ENCODE measurements at places on chromosomes 6 and 20. TPM values are rescaled to one million over a fixed set of nuclear protein-coding genes. Genes with fewer than 3 reads are reported as not detected.

GRCh38 chr6:167506443-167507301 is 181.8 kb downstream of the TTLL2 start:
- H3K4me3 ChIP-seq: no peak overlapping the region
- no peak overlapping the region for H3K27ac ChIP-seq
- H3K4me1 ChIP-seq: no peaks in the 10 kb centered on the region
- H3K36me3 ChIP-seq: no peaks in the 10 kb centered on the region
- no peak for DNase-seq

DNA sequence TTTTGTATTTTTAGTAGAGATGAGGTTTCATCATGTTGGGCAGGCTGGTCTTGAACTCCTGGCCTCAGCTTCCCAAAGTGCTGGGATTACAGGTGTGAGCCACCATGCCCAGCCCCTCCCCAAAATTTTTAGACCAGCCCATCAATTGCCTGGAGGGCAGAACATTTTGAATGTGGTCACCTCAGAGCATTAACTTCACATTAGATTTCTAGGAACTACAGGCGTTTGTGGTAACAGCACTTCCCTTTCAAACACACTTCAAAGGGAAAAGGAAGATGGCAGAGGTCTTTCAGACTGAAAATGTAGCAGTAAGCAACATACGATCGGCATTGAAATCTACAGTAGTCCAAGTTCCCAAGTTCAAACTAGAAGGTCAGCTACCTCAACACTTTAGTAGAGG is 12.3 kb upstream of the SLA2 start:
- DNase-seq: no peak
- H3K36me3 ChIP-seq: peaks cover 26% of the 10 kb centered on the region
- H3K27me3 ChIP-seq: no peaks in the 10 kb centered on the region

DNA sequence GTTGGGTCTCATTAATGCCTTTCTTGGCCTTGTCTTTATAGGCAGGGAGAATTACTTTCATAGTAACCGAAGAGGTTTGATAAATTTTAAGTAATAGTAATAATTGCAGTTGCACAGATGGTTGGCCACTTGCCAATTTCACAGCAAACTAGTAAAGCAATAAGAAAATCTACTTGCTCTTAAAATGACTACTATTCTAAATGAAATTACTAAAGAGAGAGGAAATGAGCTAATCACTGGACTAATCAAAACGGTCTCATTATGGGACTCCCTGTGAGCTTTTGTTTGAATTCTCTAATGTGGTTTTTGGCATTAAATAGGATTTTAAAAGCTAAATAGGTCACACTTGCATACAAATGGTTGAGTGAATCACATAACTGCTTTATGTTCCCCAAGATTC is 227.4 kb upstream of the PLN start:
- H3K4me3 ChIP-seq: no peak overlapping the region
- no peaks in the 10 kb centered on the region for H3K27me3 ChIP-seq
- no peak overlapping the region for H3K27ac ChIP-seq
- H3K4me1 ChIP-seq: no peaks in the 10 kb centered on the region
- H3K36me3 ChIP-seq: no peaks in the 10 kb centered on the region
- DNase-seq: no peak

DNA sequence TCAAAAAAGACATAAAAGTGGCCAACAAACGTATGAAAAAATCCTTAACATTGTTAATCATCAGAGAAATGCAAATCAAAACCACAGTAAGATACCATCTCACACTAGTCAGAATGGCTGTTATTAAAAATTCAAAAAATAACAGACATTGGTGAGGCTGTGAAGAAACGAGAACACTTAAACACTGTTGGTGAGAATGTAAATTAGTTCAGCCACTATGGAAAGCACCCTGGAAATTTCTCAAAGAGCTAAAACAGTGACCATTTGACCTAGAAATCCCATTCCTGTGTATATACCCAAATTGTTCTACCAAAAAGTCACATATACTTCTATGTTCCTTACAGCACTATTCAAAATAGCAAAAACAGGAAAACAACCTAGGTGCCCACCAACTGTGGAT is 24.9 kb upstream of the NT5E start:
- no peak overlapping the region for H3K4me3 ChIP-seq
- no peaks in the 10 kb centered on the region for H3K36me3 ChIP-seq
- no peak overlapping the region for H3K27ac ChIP-seq
- no peaks in the 10 kb centered on the region for H3K4me1 ChIP-seq

- no peak for DNase-seq
- no peaks in the 10 kb centered on the region for H3K36me3 ChIP-seq
- H3K27me3 ChIP-seq: no peaks in the 10 kb centered on the region
- H3K4me3 ChIP-seq: no peak overlapping the region
Observed at GRCh38 chr20:51276296-51276695, 253.4 kb upstream of the KCNG1 start.

GRCh38 chr6:136890986-136891385 is 31.1 kb upstream of the SLC35D3 start:
- H3K4me1 ChIP-seq: no peaks in the 10 kb centered on the region
- no peaks in the 10 kb centered on the region for H3K27me3 ChIP-seq
- H3K36me3 ChIP-seq: no peaks in the 10 kb centered on the region
- H3K4me3 ChIP-seq: no peak overlapping the region
- DNase-seq: no peak

DNA sequence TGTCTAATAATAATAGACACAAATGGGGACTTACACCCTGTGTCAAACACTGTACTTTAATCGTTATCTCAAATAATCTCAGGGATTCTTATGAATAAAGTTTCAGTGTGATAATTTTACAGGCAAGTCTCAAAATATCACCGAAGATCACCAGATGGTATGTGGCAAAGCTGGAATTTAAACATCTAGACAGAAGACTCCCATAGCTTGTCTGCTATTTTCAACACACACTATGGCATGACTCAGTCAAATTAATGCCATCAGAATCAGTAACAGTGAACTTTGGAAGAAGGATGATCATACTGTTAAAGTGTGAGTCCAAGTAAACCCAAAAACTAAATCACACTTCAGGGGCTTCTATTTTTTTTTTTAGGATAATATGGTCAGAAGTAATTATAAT is 867.6 kb upstream of the FLRT3 start:
- no peak overlapping the region for H3K4me3 ChIP-seq
- no peaks in the 10 kb centered on the region for H3K4me1 ChIP-seq
- no peaks in the 10 kb centered on the region for H3K36me3 ChIP-seq
- DNase-seq: no peak

GRCh38 chr6:137157601-137158000 is 15.8 kb downstream of the IL22RA2 start:
- H3K27ac ChIP-seq: no peak overlapping the region
- no peaks in the 10 kb centered on the region for H3K36me3 ChIP-seq
- H3K4me1 ChIP-seq: no peaks in the 10 kb centered on the region
- no peak overlapping the region for H3K4me3 ChIP-seq
- DNase-seq: no peak

GRCh38 chr6:17917837-17918763 is 69.3 kb downstream of the KIF13A start:
- no peak for DNase-seq
- no peak overlapping the region for H3K27ac ChIP-seq
- no peaks in the 10 kb centered on the region for H3K4me1 ChIP-seq

DNA sequence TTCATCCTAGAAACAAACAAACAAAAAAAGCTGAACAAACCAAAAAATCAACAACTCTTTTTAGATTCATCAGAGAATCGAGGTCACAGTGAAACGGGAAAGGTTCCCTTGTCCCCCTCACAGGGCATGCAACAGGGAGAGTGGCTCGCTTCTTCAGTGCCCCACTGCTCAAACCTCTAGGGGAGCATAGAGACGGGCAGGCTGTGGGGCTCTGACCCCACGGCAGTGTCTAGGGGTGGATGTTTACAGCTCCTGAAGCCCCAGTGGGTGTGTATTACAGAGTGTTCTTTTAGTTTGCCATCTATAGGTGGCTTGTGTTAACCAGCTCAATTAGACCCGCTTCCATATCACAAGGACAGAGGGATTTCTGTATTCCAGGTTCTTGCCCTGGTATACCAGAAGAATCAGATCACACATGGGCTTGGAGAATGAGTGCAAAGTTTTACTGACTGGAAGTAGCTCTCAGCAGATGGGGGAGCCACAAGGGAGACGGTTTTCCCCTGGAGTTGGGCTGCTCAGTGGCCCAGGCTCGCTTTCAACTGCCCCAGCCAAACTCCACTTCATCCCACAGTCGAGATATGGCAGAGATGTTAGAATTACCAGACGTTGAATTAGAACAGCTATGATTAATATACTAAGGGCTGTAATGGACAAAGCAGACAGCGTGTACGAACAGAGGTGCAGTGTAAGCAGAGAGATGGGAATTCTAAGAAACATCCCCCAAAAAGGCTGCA is 192.6 kb upstream of the CST7 start:
- H3K4me3 ChIP-seq: no peak overlapping the region
- no peaks in the 10 kb centered on the region for H3K36me3 ChIP-seq
- no peaks in the 10 kb centered on the region for H3K27me3 ChIP-seq
- no peaks in the 10 kb centered on the region for H3K4me1 ChIP-seq
- H3K27ac ChIP-seq: no peak overlapping the region
- no peak for DNase-seq

DNA sequence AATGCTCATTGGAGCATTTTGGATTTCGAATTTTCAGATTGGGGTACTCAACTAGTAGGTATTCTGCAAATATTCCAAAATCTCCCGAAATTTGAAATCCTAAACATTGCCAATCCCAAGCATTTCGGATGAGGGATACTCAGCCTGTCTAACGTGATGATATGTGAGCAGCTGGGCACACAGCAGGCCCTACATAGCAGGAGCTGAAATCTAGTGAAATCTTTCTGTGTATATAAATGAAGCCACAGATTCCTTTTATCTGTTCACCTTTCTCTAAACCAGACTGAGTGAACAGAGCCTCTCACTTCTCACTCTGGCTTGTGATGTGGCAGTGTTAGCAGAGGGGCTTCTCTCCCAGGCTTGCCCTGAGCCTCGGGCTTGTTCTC is 17.8 kb downstream of the STX16 start:
- DNase-seq: no peak
- H3K27me3 ChIP-seq: no peaks in the 10 kb centered on the region
- no peak overlapping the region for H3K27ac ChIP-seq
- H3K4me1 ChIP-seq: no peaks in the 10 kb centered on the region
- no peak overlapping the region for H3K4me3 ChIP-seq

GRCh38 chr20:41034239-41034638 is 5.6 kb downstream of the TOP1 start:
- H3K4me1 ChIP-seq: peaks cover 5% of the 10 kb centered on the region
- no peaks in the 10 kb centered on the region for H3K27me3 ChIP-seq
- H3K27ac ChIP-seq: no peak overlapping the region
- no peak overlapping the region for H3K4me3 ChIP-seq
- no peaks in the 10 kb centered on the region for H3K36me3 ChIP-seq

- H3K4me1 ChIP-seq: no peaks in the 10 kb centered on the region
- H3K27me3 ChIP-seq: no peaks in the 10 kb centered on the region
- no peak overlapping the region for H3K27ac ChIP-seq
- H3K36me3 ChIP-seq: no peaks in the 10 kb centered on the region
Observed at GRCh38 chr6:155491421-155491820, 35.8 kb upstream of the NOX3 start.

- no peak for DNase-seq
- no peak overlapping the region for H3K27ac ChIP-seq
- no peaks in the 10 kb centered on the region for H3K27me3 ChIP-seq
- no peaks in the 10 kb centered on the region for H3K4me1 ChIP-seq
- no peak overlapping the region for H3K4me3 ChIP-seq
Observed at GRCh38 chr20:40104959-40105358, 584.1 kb downstream of the MAFB start.

- H3K4me1 ChIP-seq: no peaks in the 10 kb centered on the region
- H3K27me3 ChIP-seq: no peaks in the 10 kb centered on the region
- DNase-seq: no peak
- no peaks in the 10 kb centered on the region for H3K36me3 ChIP-seq
Observed at GRCh38 chr6:69162811-69163210, 527.7 kb downstream of the ADGRB3 start.

- H3K27ac ChIP-seq: peak overlapping the region; percentile 99
- H3K27me3 ChIP-seq: no peaks in the 10 kb centered on the region
- H3K4me1 ChIP-seq: no peaks in the 10 kb centered on the region
- no peaks in the 10 kb centered on the region for H3K36me3 ChIP-seq
- H3K4me3 ChIP-seq: peak overlapping the region; percentile 73
Observed at GRCh38 chr6:118649918-118650581, 1.3 kb downstream of the CEP85L start.

DNA sequence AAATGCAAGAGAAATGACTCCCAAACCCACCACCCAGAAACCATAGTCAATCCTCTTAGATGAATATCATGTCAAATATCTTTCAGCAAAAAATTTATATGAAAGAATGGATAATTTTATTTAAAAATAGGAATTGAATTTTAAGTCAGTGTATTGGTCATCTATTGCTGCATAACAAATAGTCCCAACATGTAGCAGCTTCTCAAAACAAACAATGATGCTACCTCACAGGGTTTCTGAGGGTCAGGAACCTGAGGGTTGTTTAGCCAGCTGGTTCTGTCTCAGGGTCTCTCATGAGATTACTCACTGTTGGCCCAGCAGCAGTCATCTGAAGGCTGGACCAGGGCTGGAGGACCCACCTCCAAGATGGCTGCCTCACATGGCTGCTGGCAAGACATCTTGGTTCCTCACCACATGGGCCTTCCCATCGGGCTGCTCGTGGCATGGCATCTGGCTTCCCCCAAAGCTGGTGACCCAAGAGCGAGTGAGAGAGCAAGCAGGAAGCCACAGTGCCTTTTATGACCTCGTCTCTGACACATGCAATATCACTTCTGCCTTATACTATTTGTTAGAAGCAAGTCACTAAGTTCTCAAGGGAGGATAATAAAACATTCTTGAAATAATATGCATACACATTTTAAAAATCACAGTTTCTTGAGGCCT is 36.3 kb downstream of the BANF2 start:
- H3K4me3 ChIP-seq: no peak overlapping the region
- H3K36me3 ChIP-seq: no peaks in the 10 kb centered on the region
- H3K4me1 ChIP-seq: no peaks in the 10 kb centered on the region
- DNase-seq: no peak
- no peak overlapping the region for H3K27ac ChIP-seq
- H3K27me3 ChIP-seq: no peaks in the 10 kb centered on the region

- no peaks in the 10 kb centered on the region for H3K27me3 ChIP-seq
- H3K36me3 ChIP-seq: no peaks in the 10 kb centered on the region
- no peak overlapping the region for H3K4me3 ChIP-seq
- H3K27ac ChIP-seq: no peak overlapping the region
Observed at GRCh38 chr6:28683945-28684538, 158.4 kb downstream of the GPX5 start.

DNA sequence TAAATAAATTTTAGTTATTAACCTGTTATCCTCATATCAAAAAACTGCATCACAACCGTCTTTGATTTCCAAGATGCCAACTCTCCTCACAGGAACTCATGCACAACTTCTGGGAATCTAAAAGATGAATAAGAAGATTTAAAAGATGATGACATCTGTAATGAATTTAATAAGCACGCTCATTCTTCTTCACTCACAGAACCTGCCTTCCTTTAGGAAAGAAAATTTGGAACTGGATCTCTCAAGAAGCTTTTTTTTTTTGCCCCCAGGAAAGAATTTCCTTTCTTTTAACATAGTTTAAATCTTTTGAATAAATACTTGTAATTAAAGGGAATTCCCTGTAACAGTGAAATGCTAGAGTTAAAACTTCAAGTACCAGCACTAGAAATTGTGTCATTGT is 161.5 kb downstream of the HIVEP2 start:
- H3K27ac ChIP-seq: no peak overlapping the region
- no peaks in the 10 kb centered on the region for H3K36me3 ChIP-seq
- H3K4me3 ChIP-seq: no peak overlapping the region
- no peaks in the 10 kb centered on the region for H3K27me3 ChIP-seq
- H3K4me1 ChIP-seq: no peaks in the 10 kb centered on the region

The MAP7 gene
- total RNA-seq: 16.5 TPM

The BPIFB6 gene
- total RNA-seq: not detected

The SLC13A3 gene
- total RNA-seq: not detected

The TMC2 gene
- not detected for total RNA-seq

The PSMB8 gene
- 90.0 TPM for total RNA-seq

The RWDD2A gene
- total RNA-seq: 2.5 TPM

The MOG gene
- not detected for total RNA-seq

The OR2H1 gene
- not detected for total RNA-seq

The GPR63 gene
- 0.53 TPM for total RNA-seq

The TINAG gene
- total RNA-seq: 79.2 TPM

Measured in Peyer's patch (tissue), 4 donors.